ENCODE measurements at places on chromosomes 7 and 10.

GRCh38 chr7:128206017-128206746 lies 34.9 kb upstream of the LEP start:
- no peak for DNase-seq

- no peak for DNase-seq
Measured at GRCh38 chr10:93799155-93799708, 41.5 kb downstream of the LGI1 start.

GRCh38 chr7:51817694-51818225 lies 501.2 kb upstream of the COBL start:
- DNase-seq = no peak

GRCh38 chr10:17178006-17178405 lies 23.5 kb downstream of the TRDMT1 start:
- no peak for DNase-seq

- DNase-seq = no peak
Measured at GRCh38 chr10:117322260-117322659, 53.0 kb downstream of the PDZD8 start.

- DNase-seq = no peak
Measured at GRCh38 chr10:78550716-78551115, 517.1 kb downstream of the RPS24 start.

DNA sequence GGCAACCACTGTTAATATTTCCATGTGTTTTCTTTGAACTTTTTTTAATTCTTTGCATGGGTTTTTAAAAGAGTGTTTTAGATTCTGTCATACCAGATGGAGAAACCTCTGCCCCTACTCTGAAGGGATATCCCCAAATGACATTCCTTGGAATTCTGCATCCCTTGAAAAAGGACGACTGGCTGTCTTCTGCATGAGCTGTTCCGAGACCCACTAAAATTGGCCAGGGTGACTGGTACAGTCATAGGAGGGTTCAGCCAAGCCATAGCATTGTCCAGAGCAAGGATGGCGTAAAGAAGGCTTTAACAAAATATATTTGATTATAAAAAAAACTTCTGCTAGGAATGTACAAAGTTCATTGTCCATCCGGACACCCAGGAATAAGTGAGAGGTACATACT lies 952.9 kb downstream of the NRG3 start:
- DNase-seq = no peak

DNA sequence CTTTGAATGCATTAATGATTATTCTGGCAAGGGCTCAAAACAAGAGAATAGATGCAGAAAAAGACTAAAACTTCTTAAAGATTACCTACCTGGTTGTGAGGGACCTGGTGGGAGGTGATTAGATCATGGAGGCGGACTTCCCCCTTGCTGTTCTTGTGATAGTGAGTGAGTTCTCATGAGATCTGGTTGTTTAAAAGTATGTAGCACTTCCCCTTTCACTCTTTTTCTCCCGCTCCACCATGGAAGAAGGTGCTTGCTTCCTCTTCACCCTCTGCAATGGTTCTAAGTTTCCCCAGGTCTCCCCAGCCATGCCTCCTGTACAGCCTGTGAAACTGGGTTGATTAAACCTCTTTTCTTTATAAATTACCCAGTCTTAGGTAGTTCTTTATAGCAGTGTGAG lies 226.6 kb downstream of the ARHGAP12 start:
- DNase-seq = no peak

- no peak for DNase-seq
Measured at GRCh38 chr7:32289651-32290414, 200.3 kb downstream of the LSM5 start.

- no peak for DNase-seq
Measured at GRCh38 chr10:27584302-27584701, 80.2 kb downstream of the RAB18 start.

- peak; percentile 57 for DNase-seq
Measured at GRCh38 chr7:143345428-143345900, 17.0 kb downstream of the FAM131B start.

GRCh38 chr10:36676321-36676720 lies 449.1 kb upstream of the ANKRD30A start:
- no peak for DNase-seq

GRCh38 chr10:61464461-61465170 lies 11.4 kb upstream of the TMEM26 start:
- DNase-seq = no peak

DNA sequence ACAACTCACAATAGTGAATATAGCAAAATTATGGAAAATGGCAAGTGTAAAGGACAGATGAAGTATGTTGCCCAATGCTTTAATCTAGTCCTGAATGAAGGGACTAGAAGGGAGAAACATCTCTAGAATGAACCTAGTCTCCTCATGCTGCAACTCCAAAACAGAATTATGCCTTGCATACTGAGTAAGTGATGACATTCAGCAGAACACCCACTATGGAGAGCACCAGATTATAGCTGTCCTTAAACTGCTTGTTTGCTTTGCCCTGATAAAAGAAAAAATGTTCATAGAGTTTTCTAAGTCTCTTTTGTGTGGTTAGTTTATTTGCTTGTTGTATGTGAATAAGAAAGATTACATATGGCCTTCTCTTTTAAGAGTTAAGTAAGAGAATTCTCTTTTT lies 7.8 kb upstream of the HGF start:
- DNase-seq = no peak

- no peak for DNase-seq
Measured at GRCh38 chr7:104010052-104010909, 20.8 kb upstream of the RELN start.

DNA sequence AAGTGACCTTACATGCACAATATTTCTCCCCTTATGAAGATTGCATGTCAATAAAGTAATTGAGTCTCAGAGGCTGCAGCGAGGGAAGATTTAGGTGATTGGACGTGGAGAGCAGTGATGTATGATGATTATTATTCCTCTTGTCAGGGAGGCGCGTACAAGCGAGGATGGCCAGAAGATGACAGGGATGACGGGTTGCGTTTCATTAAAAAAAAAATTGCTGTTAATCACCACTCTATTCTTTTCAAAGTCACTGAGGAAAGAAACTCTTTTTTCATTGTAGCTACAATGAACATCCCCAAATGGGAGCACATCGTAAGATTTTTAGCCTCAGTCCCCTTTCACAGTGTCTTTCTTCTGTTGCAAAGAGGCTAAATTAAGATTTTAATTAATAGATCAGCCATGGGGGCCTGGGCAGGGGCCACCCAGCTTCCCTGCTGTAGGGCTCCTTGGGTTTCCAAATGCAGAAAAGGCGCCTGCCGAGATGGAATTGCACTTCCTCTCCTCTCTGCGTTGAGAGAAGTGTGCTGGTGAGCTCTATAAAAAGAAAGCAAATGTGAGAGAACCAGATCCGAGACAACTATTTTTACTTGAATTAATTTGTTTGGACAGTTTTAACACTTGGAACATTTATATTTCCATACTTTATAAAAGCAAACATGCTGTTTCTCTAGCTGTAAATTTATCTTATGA lies 998.1 kb downstream of the LRMDA start:
- no peak for DNase-seq

DNA sequence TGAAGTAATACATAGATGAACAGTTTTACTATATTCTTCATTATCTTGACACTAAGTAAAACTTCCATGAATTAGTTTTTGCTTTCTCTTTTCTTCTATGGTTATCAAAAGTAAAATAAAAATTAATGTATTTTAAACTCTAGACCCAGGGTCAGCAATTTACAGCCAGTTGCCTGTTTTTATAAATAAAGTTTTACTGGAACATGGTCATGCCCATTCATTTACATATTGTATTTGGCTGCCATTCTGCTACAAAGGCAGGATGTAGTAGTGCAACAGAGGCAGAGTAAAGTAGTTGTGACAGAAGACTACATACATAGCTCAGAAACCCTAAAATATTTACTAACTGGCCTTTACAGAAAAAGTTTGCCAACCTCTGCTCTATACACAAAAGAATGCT lies 98.8 kb downstream of the CNOT4 start:
- no peak for DNase-seq

- DNase-seq = no peak
Measured at GRCh38 chr10:87860816-87861403, 2.4 kb downstream of the KLLN start.

GRCh38 chr10:13567030-13567429 lies 19.7 kb upstream of the PRPF18 start:
- no peak for DNase-seq

GRCh38 chr7:131552053-131552452 lies 4.4 kb downstream of the PODXL start:
- DNase-seq = no peak

DNA sequence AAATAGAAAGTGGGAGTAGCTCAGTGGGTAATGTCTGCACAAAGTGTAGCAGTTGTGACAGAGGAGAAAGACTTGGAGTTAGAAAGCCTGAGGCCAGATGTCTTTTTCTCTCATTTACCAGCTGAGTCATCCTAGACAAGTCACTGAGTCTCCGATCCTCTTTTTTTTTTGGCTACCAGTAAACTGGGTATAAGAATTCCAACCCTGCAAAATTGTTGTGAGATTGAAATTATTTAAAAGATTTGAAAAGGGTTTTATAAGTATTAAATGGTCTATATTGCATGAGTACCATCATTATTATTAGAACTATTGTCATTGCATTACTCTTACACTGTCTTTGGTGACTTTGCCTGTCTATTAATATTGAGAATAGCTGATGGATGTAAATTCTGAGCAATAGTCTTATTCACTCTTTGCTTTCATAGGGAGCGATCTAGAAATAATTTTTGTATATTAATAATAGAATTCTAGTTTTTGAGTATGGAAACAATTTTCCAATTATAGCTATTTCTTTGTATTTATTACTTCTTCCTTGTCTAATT lies 74.0 kb downstream of the ARID5B start:
- DNase-seq = no peak

DNA sequence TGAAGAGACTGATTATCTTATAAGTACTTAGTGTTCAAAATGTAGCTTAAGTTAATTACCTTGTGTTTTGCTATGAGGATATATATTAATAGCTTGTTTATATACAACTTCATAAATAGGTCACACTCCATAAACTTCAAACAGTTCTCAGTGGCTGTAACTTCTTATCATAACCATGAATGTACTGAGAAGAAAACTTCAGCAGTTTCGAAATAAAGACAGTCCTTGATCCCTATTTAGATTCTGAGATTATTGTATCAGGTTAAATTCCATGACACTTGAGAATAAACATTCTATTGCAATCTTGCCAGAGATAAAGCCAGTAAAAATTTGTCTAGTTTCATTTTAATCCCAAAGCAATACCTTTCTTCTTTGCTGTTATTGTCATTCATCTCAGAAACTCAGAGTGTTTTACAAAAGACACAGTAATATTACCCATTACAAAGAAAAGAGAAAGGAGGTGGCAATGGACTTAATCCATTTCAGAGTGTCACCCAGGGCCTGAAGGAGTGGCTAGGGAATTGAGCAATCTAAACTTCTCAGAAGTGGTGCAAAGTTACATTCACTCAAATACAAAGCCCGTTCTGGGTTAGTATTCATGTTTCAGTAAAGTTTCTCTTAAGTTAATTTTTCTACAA lies 403.6 kb downstream of the SEMA3D start:
- DNase-seq = no peak

GRCh38 chr7:74042746-74043522 lies 15.0 kb downstream of the ELN start:
- no peak for DNase-seq

DNA sequence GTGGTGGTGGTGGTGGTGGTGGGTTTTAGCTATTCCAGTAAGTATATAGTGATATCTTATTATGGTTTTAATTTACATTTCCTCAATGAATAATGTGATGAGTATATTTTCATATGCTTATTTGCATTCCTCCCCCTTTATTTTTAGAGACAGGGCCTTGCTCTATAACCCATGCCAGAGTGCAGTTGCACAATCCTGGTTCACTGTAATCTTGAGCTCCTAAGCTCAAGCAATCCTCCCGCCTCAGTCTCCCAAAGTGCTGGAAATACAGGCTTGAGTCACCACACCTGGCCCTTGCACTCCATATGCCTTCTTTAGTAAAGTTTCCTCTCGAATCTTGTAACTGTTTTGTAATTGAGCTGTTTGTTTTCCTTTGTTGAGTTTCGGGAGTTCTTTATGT lies 577.7 kb upstream of the AUTS2 start:
- DNase-seq = no peak

DNA sequence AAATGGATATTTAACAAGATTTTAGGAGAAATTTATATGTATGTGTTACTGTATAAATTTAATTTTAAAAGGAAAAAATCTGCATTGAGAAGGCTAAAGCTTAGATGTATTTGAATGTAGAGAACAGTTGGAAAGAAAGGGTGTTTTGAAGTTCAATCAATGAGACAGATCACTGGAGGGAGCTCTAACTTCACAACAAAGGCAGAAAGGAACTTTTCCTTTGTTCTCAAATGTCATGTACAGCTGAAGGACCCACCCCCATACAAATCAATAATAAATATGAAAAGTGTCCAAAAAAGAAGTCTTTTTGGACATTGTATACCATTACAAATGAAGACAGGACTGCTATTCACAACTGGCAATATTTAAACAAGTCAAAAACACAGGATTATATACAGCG lies 403.4 kb downstream of the DNAJB9 start:
- DNase-seq = no peak

GRCh38 chr7:90917539-90917938 lies 321.4 kb downstream of the CDK14 start:
- DNase-seq = no peak

GRCh38 chr10:117721873-117722272 lies 179.3 kb downstream of the EMX2 start:
- no peak for DNase-seq

DNA sequence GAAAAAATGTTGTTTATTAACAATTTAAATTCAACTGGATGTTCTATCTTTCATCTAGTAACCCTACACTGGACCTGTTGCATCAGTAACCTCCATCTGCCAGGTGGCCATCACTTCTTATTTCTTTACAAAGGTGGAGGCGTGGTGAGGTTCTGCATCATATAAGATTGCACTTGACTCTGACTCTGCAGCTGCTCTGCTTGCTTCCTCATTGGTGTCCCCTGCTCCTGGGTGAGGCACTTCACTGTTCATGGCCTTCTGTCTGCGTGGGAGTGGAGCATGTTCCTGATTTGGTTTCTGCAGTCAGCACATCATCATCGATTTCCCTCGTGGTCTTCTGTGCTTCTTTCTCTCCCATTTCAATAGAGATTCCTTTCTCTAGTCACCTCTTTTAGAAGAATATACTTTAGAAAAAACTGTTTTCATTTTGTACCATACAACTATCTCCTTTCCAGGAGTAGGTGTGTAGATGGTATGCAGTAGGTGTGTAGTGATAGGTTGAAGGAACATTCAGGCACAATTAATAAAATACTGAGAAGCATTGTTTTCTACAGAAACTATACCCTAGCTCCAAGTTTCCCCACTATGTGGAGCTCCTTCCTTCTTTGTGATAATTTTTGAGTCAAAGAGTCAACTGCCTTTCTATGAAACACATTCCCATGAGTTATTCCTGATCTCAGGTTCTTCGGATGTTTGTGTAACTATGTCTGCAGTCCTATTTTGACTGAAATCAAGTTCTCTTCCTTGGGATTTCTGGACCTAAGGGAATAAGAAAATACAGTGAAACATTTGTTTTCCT lies 231.7 kb upstream of the CNTNAP2 start:
- no peak for DNase-seq
